ENCODE measurements at places on chromosomes 1 and 21. TPM values are rescaled to one million over a fixed set of nuclear protein-coding genes. Genes with fewer than 3 reads are reported as not detected.

DNA sequence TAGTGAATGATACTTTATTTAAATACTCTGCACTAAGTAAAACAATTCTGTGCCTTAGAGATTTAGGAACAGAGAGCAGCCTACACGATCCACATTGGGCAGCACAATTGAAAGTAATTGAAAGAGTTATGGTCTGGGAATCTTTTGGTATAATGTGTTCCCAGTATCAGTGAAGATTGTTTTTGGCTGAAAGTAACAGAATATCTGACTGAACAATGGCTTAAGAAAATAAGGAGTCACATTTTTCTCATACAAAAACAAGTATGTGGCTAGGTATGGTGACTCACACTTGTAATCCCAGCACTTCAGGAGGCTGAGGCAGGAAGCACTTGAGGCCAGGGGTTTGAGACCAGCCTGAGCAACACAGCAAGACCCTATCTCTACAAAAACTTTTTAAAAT is 306.2 kb downstream of the NFIA start:
- DNase-seq: no peak

- DNase-seq: no peak
These were observed 34.2 kb downstream of the L1TD1 start for GRCh38 chr1:62228883-62229187.

GRCh38 chr21:15098908-15099307 is 34.1 kb upstream of the NRIP1 start:
- no peak for DNase-seq

DNA sequence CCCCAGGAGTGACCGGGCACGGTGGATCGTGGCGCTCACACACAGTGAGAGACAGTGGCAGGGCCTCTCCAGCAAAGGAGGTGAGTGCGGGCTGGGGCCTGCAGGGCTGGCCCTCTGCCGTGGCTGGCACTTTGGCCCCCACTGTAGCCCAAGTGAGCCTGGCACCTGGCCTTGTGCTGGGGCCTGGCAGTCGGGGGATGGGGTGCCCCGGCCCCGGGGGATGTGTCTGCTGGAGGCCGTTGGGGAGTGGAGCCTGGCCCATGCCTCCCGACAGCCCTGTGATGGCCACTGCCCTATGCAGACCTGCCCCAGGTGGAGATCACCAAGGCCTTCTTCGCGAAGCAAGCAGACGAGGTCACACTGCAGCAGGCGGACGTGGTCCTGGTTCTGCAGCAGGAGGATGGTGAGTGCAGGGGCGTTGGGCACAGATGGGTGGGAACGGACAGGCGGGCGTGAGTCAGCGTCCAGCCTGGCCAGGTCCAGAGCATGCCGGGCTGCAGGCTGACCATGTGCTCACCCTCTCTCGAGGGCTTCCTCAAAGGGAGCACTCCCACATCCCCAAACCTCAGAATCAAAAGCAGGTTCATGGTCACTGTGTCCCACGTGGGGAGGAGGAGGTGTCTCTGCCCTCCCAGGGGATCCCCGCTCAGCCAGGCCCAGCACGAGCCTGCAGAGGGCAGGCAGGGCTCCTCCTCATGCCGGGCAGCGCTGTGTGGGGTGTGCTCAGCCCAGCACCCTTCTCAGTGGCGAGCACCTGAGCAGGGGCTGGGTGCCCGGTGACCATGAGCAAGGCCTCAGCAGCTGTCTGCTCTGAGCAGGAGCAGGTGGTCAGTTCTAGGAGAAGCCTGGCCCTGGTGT is 25.3 kb downstream of the ARHGEF16 start:
- DNase-seq: no peak

DNA sequence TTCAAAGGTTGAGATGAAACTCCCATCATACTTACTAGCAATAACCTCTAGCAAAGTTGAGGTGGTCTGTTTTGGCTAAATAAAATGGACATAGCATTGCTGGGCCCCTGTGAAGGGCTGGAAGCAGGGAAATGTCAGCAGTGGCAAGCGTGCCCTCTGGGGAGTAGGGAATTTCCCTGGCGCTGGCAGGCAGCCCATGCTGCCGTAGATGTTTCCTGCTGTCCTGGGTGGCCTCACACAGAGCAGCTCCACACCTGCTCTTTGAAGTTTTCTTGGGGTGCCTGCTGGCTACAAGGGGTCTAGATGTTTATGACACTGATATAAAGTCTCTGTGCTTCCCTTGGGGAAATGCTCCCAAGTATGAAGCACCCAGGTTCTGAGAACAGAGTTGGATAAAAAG is 30.2 kb downstream of the ADARB1 start:
- DNase-seq: no peak

Gene SLC44A5
- 162 TPM for total RNA-seq

DNA sequence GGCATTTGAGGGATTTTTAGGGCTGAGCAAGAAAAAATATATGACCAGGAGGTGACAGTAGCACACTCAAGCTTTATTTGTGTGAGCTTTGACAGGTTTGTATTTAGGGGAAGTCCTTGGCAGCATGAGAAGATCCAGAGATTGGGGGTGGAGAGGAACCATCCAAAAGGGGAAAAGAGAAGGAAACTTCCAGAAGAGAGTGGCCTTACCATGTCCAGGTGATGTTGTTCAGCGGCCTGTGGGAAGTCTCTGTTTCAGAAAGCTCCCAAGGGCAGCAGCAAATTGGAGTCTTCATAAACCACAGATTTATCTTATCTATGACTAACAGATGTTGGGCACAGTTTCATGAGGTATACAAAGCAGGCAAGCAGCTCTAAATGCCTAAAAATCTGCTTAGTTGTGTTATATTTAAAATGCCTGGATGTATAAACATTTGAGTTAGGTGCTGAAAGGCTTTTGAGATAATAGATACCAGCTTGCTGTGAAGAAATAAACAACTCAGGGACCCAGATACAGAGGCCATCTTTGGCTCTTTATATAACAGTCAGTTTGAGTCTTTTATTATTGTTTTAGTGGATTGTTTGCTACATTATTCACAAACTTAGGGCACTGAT is 21.2 kb upstream of the ADAR start:
- no peak for DNase-seq

DNA sequence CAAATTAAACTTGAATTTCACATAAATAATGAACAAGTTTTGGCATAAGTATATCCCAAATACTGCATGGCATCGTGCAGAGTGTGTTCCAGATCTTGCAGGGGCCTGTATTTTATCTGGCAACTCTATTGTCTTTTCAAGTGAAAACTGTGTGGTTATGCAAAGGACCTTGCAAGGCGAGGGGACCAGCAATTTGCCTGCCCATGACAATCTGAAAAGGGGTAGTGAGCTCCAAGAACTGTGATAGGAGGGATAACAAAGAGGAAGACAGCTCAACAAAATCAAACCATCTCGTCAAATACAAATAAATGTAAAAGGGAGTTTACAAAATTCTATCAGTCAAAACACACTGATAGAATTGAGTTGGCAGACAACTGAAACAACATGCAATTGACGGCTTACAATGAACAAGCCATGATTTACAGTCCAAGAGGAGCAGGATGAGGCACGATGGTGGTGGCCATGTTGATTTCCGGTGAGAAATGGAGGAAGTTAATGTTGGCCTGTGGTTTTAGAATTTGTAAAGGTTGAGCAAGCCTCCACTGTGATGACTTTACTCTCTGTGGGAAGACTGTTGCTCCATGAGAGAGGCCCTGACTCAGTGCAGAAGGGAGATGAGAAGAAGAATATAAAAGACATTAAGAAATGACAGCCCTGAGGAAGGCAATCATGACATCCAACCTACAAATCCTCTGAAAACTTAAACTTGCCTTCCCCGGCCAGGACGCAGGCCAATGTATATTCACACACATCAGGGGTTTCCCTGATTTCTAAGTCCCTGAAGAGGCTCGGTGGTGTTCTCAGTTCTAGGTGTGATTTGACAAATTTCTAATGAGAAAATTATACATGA is 132.2 kb downstream of the ADSS2 start:
- no peak for DNase-seq

Gene EIF3I
- 98.6 TPM for total RNA-seq

Gene TFF2
- total RNA-seq: not detected

Gene MCOLN2
- not detected for total RNA-seq

DNA sequence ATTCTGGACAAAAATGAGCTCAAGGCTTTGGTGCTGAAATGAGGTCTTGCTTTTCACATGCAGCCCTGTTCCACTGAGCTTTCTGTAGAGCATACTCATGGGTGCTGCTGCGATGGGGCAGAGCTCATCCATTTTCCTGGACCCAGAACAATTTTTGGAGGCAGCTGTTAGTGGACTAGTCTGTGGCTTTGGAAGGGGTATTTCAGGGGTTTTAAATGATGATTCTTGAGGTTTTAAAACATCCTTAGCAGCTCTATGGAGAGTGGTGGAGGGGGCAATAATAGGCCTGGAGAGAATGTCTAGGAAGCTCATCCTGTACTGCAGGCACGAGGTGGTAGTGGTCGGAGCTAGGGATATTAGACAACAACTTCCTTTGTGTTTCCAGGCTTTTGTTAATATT is 16.5 kb downstream of the NOS1AP start:
- no peak for DNase-seq

Gene IFNAR2
- 15.1 TPM for total RNA-seq

- DNase-seq: no peak
These were observed 35.2 kb downstream of the PEX14 start for GRCh38 chr1:10509809-10510509.

DNA sequence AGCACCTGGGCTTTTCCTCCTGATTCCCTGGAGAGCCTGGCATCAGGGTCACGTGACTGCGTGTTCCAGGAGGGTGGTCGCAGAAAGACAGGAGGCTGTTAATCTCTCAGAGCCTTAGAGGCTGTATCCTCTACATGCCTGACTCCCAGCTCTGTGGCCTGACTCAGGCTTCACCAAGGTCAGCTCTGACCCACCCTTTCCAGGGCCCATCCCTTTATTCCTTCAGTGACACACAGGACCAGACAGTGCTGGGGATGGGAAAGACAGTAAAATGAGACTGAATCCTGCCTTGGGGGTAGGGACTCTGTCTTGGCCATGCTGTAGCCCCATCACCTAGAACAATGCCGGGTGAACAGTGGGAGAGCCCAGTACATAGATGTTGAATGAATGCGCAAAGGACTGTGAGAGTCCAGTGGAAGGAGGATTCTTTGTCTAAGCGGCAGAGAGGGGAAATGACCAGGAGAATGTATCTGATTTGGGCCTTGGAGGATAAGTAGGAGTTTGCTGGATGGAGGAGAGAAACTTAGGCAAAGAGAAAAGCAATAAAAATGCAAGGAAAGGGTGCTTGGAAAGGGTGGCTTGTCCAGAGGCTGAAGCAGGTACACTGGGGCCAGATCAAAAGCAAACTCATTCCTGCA is 33.0 kb downstream of the EPHX1 start:
- no peak for DNase-seq

Gene ATP1A2
- total RNA-seq: 45.7 TPM

GRCh38 chr1:47842228-47842919 is 154.8 kb downstream of the TRABD2B start:
- no peak for DNase-seq

DNA sequence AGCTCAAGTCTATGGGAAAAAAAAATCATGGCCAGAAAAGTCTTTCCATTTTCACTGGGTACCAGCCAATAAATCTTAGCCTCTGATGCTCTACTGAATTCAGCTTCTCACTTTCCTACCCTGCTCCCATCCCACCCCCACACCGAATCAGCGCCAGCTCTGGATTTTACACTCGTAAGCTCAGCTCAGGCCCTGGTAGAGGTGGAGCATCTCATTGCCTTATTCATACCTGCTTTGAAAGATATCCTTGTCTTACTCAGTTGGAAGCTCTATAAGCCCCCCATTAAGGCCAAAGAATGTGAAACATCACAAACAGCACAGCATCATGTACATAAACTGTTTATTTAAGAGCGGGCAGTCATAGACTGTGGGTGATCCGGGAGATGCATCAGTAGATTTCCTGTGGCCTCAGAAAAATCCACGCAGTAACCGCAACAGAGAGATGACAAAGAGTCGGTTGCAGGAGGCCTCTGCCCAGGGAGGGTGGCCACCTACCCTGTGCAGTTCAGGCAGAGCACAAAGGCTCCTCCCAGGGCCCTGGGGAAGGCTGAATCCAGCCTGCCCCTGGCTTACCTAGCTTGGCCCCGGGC is 36.4 kb upstream of the ETS2 start:
- DNase-seq: no peak

Gene HLX
- 0.82 TPM for total RNA-seq

DNA sequence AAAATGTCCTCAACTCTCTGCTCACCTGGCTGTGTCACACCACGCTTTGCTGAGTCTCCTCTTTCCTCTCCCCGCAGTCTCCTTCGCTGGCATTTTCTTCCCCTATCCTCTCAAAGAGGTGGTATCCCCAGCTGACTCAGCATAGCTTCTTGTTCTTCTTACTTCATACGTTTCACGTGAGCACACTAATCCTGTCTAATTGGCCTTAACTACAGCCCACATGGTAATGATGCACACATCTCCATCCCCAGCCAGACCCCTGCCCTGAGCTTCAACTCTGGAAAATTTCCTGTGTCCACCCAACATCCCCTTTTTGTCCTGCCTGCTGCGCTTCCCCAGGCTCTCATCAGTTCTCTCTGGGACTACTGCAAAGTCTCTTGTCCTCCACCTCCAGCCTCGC is 169.8 kb downstream of the TTLL7 start:
- no peak for DNase-seq

Gene PLA2G2D
- total RNA-seq: not detected

Gene BRDT
- total RNA-seq: not detected
